ENCODE measurements at places on chromosomes 4 and X.

DNA sequence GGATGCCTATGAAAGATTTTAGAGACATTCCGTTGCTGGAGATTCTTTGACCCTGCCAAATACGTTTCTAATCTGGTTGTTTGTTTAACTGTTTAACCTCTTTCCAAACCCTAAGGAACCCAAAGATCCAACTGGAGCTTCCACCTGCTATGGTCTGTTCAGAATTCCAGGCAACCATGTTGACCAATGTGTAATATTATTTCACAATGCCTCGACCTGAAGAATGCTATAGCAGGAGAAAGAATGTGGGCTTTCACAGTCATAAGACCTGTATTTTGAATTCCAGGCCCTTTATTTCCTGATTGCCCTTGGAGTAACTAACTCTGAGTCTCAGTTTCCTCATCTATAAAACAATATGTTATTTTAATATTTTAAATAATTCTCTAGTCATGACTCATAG is 90.8 kb downstream of the COL25A1 start:
- no peak for DNase-seq

GRCh38 chr4:26022346-26023202 is 108.6 kb downstream of the SMIM20 start:
- no peak for DNase-seq

GRCh38 chrX:11532291-11533078 is 133.2 kb downstream of the ARHGAP6 start:
- no peak for DNase-seq

DNA sequence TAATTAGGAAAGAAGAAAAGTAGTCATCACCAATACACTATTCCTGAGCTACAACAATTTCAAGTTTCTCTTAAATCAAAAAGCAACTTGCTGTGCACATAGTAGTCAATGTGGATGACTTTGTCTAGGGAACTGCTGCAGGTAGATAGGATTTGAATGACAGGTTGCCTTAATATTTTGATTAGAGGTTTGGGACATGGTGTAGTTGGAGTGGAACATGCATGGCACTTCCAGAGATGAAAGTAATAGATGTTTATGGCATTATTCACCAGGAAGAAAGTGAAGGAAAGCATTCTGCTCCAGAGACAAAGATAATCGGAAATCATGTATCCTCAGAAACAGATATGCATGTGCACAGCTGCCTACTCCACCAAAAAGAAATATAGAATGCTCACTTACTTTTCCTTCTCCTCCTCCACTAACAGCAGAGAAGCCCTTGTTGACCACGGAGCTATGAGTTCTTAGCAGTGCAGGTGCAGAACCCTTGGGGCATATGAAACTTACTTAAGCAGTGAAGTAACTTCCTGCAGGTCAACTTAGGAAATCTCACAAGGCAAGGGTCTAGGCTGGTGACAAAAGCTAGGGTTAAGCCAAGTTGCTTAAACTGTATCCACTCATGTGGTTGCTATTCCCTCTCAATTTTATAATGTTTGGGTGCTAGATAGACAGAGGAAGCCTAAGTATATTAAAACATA is 390.8 kb downstream of the HNRNPD start:
- no peak for DNase-seq

DNA sequence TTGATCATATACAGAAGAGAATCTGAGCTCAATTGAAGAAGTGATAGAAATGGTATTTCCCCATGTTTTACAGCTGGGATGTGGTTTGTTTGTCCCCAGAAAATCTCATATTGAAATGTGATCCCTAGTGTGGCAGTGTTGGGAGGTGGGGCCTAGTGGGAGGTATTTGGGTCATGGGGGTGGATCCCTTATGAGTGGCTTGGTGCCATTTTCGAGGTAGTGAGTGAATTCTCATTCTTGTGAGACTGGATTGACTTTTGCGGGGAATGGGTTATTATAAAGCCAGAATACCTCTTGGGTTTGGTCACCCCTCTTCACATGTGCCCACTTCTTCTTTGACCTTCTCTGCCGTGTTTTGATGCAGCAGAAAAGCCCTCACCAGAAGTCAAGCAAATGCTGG is 29.6 kb upstream of the PAGE1 start:
- no peak for DNase-seq
